ENCODE measurements at places on chromosomes 6 and 20. TPM values are rescaled to one million over a fixed set of nuclear protein-coding genes. Genes with fewer than 3 reads are reported as not detected.

The PNISR gene
- total RNA-seq: 294 TPM

DNA sequence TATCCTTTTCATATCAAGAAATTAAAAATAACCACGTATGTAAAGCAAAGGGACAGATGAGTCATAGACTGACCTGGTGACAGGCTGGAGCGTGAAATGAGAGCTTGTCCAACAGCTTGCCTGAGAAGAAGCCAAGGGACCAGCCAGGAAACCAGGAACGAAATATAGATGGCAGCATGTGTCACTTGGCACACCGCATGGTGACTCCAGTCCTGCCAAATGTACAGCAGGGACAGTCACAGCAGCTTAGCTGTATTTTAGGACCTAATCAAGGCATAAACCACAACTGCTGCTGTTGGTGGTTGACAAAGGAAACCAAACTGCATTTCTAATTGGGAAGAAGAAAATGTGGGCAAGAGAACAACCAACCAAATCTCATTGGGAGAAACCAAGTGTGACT is 755.0 kb downstream of the TFAP2A start:
- no peak for DNase-seq

DNA sequence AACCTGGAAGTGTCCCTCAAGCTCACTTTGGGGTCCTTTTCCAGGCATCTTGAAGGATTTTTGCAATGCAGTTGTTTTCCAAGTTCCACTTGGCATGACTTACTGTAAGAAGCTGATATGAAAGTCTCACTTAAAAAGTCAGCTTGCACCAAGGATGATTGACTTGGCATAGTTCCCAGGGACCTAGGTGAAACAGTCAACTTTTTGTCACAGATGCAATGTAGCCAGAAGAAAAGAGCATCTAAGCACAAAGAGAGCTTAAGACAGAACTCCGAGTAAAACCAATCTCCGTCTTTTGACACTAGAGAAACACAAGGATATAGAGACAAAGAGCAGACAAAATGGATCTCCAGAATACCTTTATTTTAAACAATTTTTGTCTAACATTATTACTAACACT is 2.6 kb upstream of the ZSCAN12 start:
- DNase-seq: no peak

DNA sequence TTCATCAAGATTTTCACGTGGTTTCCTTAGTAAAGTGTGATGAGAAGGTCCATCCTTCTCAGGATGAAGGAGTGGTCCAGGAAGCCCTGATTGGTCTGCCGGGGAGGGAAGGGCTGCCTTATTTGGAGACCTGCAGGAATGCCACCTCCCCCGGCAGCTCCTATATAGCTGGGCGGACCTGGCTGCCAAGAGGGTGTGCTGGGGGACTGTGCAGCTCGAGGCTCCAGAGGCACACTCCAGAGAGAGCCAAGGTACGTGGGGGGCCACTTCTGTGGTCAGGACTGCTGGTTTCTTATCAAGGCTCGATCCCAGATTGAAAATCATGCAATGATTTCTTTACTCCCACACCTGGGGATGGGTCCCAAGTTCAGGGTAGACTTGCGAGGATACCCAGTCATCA is at the start of gene PRND:
Gene PRND, plus strand, starts transcription at position 191 of the 400 bp plus-strand sequence. CDS start 2,643 bp downstream, outside the sequence.
- no peak for DNase-seq

- no peak for DNase-seq
These were observed 45.5 kb upstream of the UST start for GRCh38 chr6:148701375-148701774.
